ENCODE measurements at places on chromosomes 16 and 17.

GRCh38 chr16:81095653-81095952 is 592 bp downstream of the GCSH start:
- no peak for DNase-seq

- no peak for DNase-seq
Observed at GRCh38 chr16:29694384-29695195, 15.6 kb downstream of the QPRT start.

- DNase-seq, result no peak
Observed at GRCh38 chr17:16432017-16432416, 16.6 kb downstream of the TRPV2 start.

DNA sequence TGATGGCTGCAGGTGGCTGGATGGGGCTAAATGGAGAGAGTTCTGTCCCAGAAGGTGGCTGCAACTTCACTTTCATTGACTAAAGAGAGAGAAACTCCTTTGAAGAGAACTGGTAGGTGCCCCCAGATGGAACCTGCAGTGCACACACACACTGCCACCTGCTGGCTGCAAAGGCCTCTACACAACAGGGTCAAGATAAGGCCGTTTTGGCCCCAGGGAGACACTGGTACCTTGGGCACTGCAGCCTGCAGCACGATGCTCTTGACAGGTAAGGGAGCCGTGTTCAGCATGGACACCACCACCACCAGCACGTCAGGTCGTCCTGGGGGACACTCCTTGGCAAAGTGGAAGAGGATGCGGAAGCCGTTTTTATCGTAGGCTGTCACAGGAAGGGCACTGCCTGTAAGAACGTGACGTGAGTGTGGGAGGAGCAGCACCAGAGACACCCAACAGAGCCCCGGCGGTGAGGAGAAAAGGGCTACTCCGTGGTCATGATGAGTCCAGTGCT is 22.7 kb downstream of the GGA3 start:
- DNase-seq, result peak; percentile 61

DNA sequence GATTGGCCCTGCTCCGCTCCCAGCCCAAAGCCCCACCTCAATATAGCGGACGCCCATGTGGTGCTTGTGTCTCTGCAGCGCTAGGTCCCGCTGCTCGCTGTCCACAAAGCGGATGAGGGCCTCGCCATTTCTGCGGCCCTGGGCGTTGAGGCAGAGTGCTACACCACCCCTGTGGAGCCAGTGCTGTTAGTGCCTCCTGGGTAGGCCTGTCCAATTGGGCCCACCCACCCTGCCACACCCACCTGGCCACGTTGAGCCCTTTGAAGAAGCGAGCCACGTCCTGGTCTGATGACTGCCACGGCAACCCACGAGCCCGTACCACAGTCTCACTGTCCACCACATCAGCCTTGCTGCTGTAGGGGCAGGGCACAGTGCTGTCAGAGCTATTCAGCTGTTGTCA is 3.6 kb downstream of the ESRP2 start:
- DNase-seq, result no peak

DNA sequence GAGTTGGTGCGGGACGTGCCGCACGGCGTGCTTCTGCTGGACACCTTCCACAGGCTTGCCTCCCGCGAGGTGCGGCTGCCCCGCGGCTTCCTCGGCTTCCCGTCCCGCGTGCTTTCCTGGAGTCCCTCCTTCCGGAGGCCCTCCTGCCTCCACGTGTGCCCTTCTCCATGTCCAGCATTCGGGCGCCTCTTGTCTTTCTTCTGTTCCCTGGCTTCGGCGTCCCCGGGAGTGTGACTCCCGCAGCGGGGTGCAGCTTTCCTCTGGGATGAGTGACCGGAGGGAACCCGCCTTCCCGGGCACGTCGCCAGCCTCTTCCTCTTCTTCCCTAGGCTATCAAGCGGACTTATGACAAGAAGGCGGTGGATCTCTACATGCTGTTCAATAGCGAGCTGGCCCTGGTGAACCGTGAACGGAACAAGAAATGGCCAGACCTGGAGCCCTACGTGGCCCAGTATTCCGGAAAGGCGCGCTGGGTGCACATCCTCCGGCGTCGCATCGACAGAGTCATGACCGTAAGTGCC is 23.0 kb downstream of the DNAH2 start:
- DNase-seq, result no peak

- no peak for DNase-seq
Observed at GRCh38 chr16:24825696-24826095, 20.1 kb upstream of the SLC5A11 start.

GRCh38 chr17:44693609-44694008 is 4.0 kb upstream of the CCDC43 start:
- no peak for DNase-seq

- no peak for DNase-seq
Observed at GRCh38 chr16:89915303-89916232, 3.1 kb upstream of the MC1R start.

GRCh38 chr17:32240750-32241149 is 24.9 kb upstream of the RHBDL3 start:
- DNase-seq, result no peak

DNA sequence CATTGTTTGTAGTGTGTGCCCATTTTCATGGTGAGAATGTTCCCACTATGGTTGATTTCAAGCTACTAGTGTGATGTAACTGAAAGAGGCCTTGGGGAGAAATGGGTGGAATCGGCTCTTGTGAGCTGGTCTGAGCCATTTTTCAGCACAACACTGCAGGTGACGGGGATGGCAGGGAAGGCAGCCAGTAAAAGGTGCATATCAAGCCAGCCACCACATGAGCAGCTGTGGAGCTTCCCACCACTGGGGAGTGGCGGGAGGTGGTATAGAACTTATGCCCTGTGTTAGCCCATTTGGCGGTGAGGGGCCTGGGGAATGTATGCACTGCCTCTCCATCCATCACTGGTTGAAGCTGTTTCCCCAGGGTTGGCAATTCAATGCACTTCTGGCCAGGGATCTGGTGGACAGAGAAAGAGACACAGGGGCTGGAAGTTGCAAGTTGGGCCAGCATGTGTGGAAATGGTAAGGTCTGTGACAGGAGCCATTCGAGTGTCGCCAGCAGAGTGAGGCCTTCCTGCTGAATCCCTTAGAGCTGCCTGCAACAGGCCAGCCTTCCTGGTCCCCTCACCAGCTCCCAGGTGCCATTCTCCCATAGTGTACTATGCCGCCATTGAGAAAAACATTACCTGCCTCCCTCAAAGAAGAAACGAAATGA is 31.7 kb upstream of the BRD7 start:
- no peak for DNase-seq

DNA sequence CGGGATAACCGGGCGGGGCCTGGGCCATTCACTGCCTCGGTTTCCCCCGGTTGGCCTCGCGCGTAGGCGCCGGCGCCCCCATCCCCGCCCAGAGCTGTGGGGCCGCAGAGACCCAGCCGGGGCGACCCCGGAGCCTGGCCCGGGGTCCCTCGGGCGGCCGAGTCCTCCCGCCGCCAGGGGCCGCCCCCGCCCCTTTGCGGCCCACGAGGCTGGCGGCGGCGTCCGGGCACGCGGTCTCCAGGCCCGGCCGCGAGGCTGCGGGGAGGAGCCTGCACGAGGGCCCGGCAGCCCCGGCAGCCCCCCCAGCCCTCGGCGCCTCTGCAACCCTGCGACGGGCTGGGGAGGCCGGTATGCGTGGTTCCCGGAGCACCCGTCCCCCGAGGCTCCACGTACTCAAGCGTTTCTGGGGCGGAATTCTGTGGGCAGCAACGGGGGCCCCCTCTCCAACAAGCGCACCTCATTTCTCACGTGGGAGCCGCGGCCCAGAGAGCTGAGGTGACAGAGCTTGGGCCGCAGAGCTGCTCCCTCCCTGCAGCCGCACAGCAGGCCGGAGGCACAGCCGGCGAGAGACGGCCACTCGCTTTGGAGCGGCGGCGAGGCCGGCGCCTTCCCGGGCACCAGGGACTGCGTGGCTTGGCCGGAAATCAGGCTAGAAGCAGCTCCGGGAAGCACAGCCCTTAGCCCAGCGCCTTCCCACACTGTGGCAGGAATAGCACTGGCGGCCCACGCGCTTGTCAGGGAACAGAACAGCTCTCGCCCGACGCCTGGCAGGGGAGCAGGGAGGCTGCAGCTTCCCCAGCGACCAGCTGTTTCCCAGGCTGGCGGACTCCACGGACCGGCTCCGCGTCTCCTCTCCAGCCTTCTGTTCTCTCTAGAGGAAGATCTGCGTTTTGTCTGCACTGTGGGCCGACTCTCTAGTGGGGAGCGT is 867 bp upstream of the LIMD2 start:
- DNase-seq, result no peak

GRCh38 chr17:77361986-77362620 is 221.3 kb downstream of the SEC14L1 start:
- DNase-seq, result no peak

DNA sequence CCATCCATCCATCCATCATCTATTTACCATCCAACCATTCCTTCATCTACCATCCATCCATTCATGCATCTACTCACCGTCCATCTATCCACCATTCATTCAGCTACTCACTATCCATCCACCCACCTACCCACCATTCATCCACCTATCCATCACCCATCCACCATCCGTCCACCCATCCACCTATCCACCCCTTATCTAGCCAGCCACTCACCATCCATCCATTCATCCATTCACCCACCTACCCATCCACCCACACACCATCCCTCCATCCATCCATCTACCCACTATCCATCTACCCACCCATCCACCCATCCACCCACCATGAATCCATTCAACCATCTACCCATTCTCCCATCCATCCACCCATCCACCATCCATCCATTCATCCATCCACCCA is 26.6 kb downstream of the BCO1 start:
- no peak for DNase-seq

GRCh38 chr16:50684823-50685461 is 3.8 kb upstream of the SNX20 start:
- DNase-seq, result no peak

DNA sequence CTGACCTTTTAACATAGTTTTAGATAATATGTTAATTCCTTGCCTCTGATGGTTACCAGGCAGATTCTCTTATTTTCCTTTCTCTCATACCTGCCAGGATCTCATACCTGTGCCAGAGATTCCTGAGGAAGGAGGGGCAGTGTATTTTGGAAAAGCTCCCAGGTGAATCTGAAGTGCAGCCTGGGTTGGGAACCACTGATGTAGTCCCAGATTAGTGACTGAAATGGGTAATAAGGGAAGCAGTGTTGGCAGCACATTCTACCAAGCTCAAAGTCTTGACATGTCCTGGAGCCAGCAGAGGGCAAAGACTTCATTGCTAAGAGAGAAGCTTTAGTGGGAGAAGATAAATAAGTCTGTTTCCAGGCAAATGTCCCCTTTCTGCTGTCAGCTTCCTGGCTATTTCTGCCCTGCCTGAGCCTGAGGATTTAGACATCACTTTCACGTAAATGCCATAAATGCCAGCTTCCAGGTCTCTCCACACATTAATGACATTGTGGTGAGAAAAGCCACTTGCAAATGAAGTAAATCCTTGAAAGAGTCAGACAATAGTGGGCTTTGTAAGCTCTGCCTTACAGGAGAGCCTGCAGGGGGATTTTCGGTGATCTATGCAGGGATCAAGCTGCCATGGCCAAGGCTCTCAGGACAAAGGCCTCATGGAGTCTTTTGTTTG is 40.9 kb upstream of the C16orf78 start:
- DNase-seq, result no peak

- DNase-seq, result no peak
Observed at GRCh38 chr16:19137201-19138128, 23.7 kb downstream of the ITPRIPL2 start.

DNA sequence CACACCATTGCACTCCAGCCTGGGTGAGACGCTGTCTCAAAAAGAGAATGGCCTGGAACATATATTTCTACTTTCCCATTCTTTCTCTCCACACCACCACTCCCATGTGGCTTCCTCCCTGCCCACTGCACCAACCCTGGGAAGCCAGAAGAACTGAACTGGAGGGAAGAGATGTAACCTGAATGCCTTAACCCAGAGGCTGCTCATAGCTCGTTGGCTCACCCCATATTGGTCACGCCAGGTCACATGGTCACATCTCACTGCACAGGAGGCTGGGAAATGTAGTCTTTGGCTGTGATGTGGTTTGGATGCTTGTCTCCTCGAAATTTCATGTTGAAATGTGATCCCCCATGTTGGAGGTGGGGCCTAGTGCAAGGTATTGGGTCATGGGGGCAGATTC is 5.9 kb upstream of the DNAH17 start:
- DNase-seq, result no peak

- DNase-seq, result no peak
Observed at GRCh38 chr16:64778777-64779176, 343.1 kb downstream of the CDH11 start.

- peak; percentile 7 for DNase-seq
Observed at GRCh38 chr17:39667945-39668924, at the start of gene PNMT. Gene PNMT (plus strand): TSS chr17:39668453. CDS start chr17:39668476, 23 bp downstream.

DNA sequence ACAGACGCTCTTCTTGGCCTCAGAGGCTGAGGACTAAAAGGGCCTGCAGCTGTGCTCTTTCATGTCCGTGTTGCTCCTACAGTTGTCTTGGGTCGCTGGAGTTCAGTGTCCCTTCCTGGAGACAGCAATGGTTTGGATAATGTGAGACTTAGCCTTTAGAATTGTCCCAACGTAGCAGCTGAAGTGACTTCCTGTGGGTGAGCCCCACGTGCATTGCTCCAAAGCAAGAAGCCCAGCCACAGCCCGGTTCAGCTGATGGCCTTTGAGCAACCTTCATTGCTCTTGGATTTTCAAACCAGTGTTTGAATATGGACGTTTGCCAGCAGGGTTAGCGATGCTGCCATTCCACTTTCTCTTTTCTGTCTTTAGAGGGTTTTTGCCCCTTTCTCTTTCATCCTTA is 19.7 kb downstream of the TMEM11 start:
- no peak for DNase-seq

GRCh38 chr16:21263640-21264570 is 14.2 kb downstream of the CRYM start:
- DNase-seq, result no peak

Measured in SW 1271 (cell line).